Bone marrow (tissue), 2 donors: ENCODE measurements at places on chromosomes 2 and 18.

GRCh38 chr18:55477499-55477859 lies 110.5 kb downstream of the TCF4 start:
- DNase-seq, result peak; percentile 81

DNA sequence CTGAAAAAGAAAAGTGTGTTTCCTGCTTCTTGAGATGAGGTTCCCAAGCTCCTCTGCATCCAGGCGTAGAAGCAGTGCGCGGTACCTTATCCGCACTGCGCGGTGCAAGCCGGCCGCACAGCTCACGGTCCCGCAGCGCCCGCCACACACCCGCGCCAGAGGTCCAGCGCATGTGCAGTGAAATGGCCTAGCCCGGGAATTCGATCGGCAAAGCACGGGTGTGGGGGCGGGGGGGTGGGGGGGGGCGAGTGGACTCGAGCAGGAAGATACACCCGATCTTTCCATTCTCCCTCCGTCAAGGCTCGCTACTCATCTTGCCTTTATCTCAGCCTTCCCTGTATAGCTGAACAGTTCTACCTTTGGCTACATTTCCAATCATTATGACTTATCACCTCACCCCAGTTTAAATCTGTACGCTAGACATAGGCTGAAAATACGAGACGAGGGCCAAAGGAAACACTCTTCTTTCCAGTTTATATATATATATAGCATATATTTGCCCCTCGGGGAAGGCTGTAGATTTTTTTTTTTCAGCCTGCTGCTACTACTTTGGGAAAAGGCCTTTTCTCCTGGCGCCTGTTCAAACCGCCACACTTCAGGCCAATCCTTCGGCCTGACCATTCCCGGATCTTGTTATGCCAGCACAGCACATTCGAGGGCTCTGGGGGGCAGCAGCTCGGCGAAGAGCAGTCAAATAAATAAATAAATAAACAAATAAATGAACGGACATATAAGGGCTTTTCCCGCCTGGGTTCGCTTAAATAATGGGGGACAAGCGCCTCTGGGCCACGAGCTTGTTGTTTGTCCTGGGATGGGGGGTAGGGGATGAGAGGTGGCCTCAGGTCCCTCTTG lies 10.4 kb downstream of the HOXD8 start:
- no peak for DNase-seq

- no peak for DNase-seq
Observed at GRCh38 chr2:187900021-187900420, 345.8 kb upstream of the TFPI start.

DNA sequence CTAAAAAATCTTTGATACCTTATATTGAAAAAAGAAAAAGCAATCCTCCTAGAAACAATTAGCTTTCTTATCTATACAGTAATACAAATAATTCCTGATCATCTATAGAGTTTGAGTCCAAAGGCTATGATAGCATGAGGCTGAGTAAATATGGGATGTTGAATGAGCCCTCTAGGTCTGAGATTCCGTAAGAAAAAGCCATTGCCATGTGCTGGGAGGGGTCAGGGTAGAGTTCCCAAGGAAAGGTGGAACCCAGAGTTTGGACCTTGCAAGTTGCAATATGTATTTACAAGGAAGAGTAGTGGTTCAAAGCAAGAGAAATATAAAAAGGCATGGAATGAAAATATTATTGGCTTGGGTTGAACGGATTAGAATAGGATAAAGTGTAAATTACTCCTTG lies 178.1 kb downstream of the DCC start:
- no peak for DNase-seq

DNA sequence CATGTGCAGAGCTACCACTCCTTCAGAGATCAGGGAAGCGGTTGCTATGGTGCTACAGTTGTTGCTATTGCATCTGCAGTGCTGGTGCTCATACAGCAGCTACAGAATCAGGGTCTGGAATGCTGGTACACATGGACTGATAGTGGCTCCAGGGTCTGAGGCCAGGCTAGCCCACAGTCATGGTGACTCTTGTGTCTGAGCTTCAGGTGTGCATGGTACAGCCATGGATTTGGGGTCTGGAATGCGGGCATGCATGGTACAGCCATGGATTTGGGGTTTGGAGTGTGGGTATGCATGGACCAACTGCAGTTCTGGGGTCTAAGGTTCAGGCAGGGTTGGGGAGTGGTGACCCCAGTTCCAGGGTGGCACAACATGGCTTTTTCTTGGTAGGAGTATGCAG lies 185.2 kb downstream of the SLC4A3 start:
- no peak for DNase-seq

- DNase-seq, result no peak
Observed at GRCh38 chr2:224999754-225000153, 42.5 kb downstream of the DOCK10 start.

- no peak for DNase-seq
Observed at GRCh38 chr2:217505303-217505702, 497.5 kb downstream of the TNS1 start.

GRCh38 chr18:78770139-78770822 lies 209.3 kb upstream of the SALL3 start:
- DNase-seq, result no peak

- peak; percentile 39 for DNase-seq
Observed at GRCh38 chr2:25279091-25279651, 62.6 kb downstream of the DNMT3A start.

- no peak for DNase-seq
Observed at GRCh38 chr2:103161456-103162289, 399.8 kb downstream of the TMEM182 start.

DNA sequence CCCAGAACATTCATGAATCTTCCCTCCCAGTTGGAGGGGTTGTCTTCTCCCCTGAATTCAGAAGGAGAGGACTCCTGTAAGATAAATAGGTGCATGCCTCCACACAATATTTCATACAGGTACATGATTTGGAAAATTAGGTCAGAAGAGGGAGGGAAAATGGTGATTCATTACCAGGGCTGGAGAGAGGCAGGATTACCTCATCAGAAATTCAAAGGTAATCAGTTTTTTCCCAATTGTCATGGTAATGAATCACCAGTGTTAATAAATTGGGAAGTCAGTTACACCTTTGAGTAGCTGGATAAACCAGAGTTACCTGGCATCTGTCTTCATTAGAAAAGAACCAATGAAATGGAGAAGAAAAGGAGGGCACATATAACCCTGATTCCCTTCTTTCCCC lies 128.5 kb downstream of the EN1 start:
- DNase-seq, result no peak

DNA sequence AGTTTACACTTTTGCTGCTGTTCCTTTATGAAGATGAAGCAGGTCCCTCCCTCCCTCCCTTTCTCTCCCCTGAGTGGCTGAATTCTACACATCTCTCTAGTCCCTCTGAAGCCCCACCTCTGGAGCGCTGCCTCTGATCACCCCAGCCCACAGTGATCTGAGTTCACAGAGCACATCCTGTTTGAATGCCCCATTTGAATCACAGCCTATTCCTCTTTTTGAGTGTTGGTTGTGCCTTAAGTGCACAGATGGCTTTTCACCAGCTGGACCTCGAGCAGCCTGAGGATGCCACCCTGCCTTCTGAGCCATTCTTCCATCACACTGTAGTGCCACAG lies 87.1 kb downstream of the ITGB1BP1 start:
- DNase-seq, result peak; percentile 50

DNA sequence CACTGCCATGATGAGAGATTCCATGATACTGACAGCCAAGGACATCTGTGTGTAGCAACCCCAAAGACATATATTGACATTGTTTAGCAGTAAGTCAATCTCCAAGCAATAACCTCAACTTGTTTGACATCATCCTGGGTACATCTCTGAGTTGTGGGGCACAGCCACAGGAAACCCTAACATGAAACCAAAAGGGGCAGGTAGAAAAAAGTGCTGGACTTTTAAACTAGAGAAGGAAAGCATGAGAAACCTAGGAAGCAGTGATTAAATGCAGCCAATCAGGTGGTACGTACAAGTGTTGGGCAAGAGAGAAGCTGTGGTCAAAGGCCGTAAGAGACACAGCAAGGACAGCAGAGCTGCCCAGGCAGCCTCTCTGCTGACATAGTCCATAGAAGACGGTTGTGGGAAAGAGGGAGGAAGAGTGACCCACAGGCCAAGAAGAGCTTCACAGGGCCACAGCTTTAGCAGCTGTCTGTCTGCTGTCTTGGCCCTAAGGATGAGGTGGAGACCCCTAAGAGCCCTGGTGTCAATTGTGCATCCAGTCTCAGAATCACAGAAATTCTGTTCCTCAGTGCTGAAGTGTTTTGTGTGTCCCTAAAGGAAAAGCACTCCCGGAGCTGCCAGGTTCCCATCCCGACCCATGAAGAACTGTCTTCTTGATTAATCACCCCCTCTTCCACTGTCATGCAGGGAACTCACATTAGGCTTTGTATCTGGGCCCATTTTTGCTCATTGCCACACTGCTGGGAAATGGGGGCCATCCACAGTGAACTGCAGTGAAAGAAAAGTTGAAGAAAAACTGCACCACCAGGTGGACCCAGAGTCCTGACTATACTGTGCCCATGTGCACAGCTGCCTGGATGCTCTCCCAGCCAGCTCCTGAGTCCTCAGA lies 25.4 kb upstream of the CHN1 start:
- no peak for DNase-seq

DNA sequence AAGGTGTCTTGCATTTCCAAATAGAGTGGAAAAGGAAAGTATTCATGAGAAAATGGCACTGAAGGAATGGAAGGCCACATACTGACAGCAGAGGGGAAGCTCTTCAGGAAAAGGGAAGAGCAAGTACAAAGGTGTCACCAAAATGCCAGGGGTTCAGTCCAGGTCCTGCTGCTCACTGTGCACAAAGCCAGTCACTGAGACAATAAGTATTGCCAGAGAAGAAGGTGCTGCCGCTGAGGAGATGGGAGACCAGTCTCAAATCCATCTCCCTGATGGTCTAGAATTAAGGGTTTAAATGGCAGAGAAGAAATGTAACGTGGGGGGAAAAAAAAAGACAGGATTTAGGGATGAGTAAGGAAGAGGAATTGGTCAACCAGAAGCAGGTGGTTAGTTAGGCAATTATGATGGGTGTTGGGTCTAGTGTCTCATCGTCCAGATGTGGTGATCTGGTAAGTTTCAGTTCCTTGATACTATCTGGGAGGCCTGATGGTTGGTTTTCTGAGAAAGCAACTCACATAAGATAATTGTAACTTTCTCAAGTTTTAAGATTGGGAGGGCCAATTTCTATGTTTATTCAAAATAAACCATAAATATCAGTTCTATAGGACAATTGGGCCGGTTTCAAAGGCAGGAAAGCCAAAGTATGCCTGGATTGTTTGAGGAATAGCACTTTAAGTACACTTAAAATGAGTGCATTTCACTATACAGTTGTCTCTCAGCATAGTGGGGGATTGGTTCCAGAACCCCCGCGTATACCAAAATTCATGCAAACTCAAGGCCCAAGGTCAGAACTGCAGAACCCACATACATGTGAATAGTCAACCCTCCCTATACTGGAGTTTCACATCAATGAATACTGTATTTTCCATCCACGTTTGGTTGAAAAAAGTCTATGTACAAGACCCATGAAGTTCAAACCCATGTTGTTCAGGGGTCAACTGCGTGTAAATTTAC lies 109.1 kb upstream of the DNAJC10 start:
- DNase-seq, result no peak

- no peak for DNase-seq
Observed at GRCh38 chr2:176637486-176638166, 368.4 kb downstream of the MTX2 start.

GRCh38 chr2:71492112-71492511 lies 38.8 kb downstream of the DYSF start:
- DNase-seq, result no peak

DNA sequence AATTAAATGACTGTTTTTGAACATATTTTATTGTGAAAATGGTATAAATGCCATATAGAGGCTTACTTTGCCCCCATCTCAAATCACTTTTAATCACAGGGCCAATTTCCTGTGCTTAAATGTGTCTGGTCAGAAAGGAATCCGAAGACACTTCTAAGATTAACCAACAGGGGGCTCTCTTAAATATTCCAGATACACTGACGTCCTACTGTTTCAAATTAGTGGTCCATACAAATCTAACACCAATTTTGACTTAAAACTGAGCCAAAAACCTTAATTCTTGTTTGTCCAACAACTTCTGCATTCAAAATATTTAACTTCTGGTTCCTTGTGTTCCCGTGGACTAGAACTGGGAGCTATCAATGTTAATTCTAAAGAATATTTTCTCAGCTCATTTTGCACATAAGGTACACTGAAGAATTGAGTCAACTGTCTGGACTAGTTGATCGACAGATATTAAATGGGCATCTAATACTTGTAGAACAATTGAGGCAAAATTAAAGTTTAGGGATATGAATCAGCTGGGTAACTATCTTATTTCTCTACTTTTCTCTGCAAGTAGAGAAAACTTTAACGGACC lies 557.5 kb downstream of the ARHGAP15 start:
- DNase-seq, result no peak

GRCh38 chr2:228703152-228703551 lies 521.7 kb upstream of the SPHKAP start:
- no peak for DNase-seq

- peak; percentile 50 for DNase-seq
Observed at GRCh38 chr18:13302457-13303225, 84.1 kb downstream of the LDLRAD4 start.

DNA sequence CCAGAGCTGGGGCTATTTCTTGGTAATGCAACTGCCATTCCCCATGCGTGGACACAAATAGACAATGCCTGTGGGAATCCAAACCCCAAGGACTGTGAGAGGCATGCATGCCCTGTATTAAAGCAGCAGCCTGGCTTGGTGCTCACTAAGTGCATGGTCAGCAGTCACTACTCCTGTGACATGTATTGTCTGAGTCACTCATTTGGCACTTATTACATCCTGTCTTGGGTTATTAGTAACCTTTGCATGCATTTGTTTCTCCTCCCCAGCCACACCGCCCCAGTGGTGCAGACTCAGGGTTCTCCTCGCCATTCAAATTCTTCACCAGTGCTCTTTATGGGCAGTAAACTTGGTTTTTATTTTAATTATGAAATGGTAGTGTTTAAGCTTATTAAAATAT lies 30.2 kb downstream of the PRKCE start:
- DNase-seq, result peak; percentile 68

GRCh38 chr18:57270156-57270555 lies 82.2 kb upstream of the ST8SIA3 start:
- no peak for DNase-seq

- DNase-seq, result no peak
Observed at GRCh38 chr2:21118302-21118920, 5.4 kb upstream of the TDRD15 start.
